ENCODE measurements at places on chromosomes 16 and 17.
A peak's percentile ranks its signal among the peaks of the same experiment; 100 is the strongest.

- no peak for DNase-seq
Measured at GRCh38 chr17:77285594-77286390, 145.0 kb downstream of the SEC14L1 start.

DNA sequence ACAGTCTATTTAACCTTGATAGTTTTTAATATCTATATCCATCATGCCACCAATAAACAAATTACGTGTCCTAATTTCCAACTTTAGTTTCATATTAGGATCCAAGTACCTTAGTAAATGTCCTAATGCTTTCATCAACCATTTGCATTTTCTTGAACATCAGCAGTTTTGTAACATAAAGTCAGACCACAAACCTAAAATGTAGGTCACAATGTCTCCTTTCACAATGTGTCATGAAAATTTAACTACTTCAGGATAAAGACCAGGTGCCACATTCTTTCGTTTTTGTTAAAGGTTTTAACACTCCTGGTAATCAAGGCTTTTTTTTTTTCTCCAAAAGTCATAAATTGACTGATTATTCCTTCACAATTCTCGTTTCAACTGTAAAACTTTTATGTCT lies 310.7 kb upstream of the PMFBP1 start:
- no peak for DNase-seq

DNA sequence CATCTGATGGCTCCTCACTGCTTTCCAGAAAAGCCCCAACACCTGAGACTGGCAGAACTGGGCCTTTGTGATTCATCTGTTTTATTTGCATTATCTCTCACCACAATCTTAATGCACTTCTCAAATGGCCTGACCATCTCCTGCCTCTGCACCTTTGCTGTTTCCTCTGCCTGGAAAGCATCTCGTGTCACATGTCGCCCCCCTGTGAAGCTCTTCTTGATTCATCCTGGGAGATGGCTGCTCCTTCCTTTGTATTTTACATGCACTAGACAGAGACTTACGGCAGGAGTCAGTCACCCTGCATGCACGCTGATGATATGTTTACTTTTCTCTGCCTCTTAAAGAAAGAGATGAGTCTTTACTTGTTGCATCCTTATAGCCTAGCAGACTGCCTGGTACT lies 30.0 kb downstream of the HNF1B start:
- DNase-seq: peak; percentile 22

GRCh38 chr16:24523569-24523968 lies 15.8 kb upstream of the RBBP6 start:
- no peak for DNase-seq

DNA sequence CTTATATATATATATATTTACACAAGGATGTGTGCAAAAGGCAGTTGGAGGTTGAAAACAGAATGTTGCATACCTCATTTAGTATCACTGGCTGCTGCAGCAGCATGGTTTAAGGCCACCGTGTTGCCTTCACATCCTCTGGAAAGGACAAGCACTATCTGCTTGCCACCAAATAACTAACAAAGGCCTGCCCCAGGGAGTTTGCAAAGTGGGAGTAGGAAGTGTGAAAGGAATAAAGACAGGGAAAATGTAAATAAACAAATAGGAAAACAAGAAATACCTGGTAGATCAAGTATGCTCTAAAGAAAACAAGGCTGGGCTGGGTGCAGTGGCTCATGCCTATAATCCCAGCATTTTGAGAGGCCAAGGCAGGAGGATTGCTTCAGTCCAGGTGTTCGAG lies 33.5 kb upstream of the GFOD2 start:
- no peak for DNase-seq

DNA sequence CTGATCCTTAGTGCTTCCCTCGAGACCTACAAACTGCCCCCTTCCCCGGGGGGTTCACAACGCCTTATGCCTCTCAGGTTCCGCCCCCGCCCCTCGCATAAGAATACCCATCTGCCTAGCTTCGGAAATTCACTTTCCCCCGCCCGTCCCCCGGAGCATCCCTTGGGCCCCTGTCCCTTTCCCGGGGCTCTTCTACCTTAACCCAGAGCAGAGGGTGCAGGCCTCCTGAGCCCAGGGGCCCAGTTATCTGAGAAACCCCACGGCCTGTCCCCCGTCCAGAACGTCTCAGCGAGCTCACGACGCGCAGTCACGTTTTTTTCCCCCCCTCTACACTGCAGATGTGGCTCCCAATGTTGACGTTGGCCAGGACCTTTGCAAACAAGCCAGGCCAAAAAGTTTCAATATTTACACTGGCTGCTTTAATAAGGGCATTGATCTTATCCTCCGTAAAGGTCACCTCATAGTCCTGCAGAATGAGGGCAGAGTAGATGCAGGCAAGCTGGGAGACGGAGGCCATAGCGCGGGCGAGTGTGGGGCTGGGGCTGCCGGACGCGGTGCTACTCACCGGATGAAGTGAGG lies 1.4 kb upstream of the NBR1 start:
- no peak for DNase-seq

GRCh38 chr16:19166500-19166899 lies 1.5 kb upstream of the SYT17 start:
- DNase-seq: no peak

DNA sequence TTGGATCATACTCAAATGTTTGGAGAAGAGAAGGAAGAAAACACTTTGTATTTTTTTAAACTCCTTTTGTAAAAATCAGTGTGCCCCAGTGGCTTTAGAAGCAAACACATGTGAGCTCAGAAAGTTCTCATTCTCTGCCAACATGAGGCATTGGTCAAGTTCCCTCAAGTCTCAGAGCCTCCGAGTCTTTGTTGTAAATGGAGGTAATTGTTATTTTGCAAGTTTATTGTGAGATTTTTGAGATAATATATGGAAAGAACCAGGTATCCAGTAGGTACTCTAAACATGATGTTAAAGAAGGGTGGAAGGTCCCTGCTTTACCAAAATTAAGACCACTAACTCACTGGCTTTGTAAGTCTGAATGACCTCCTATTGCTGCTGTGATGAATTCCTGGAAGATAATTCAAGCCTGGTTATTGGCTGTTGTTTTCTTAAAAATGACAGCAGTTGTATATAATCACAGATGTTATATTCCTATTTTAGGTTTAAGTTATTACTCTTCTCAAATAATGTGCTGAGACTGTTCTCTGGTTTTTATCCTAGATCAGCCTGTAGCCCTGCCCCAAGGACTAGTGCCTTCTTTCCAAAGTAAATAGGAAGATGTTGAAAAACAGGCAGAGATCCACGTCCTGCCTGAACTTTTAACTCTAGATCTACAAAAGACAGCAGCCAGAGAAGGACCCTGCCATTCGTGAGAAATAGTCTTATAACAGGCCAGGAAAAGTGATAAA lies 2.4 kb downstream of the HLF start:
- DNase-seq: no peak

- DNase-seq: no peak
Measured at GRCh38 chr16:79628988-79629387, 28.5 kb upstream of the MAF start.

GRCh38 chr17:48478224-48479013 lies 48.4 kb upstream of the SKAP1 start:
- DNase-seq: no peak

- no peak for DNase-seq
Measured at GRCh38 chr17:48510761-48511604, 19.8 kb downstream of the HOXB1 start.

- no peak for DNase-seq
Measured at GRCh38 chr16:57049678-57050077, 42.7 kb upstream of the CPNE2 start.

- no peak for DNase-seq
Measured at GRCh38 chr16:78906135-78906534, 694.4 kb downstream of the MAF start.

- no peak for DNase-seq
Measured at GRCh38 chr16:89286096-89286495, 68.6 kb downstream of the ZNF778 start.

GRCh38 chr16:69848637-69849545 lies 86.8 kb downstream of the WWP2 start:
- DNase-seq: no peak

GRCh38 chr16:4814046-4814445 lies 11.6 kb upstream of the ROGDI start:
- DNase-seq: no peak

DNA sequence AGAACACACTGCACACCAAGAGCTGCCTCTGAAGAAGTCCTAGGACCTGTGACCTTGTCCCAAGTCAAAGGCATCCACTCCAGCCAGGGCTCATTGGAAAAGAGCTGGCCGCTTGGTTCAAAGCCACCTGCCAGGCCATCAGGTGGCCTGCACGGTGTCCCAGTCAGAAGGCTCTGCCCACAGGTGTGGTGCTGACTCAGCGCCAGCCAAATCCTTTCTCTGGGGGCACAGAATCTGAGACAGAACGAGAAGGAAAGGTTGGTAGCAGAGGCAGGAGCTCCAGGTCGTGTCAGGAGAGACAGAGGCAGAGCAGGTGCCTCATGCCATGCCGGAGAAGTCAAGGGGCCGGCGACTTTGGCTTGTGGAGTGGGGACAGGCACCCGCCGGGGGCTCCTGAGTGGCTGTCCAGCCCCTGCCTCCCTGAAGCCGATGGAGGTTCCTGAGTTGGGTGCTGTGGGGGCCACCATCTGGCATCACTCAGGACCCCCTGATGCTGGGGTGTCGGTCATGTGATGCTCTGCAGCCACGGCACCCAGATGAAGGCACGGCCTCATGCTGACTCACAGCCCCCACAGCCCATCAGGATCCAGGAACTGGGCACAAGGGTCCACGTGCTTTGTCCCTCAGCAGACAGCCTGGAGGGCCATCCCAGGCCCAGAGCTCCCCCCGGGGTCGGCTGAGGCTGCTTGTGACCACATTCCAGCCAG lies 128.1 kb upstream of the FOXF1 start:
- DNase-seq: no peak

DNA sequence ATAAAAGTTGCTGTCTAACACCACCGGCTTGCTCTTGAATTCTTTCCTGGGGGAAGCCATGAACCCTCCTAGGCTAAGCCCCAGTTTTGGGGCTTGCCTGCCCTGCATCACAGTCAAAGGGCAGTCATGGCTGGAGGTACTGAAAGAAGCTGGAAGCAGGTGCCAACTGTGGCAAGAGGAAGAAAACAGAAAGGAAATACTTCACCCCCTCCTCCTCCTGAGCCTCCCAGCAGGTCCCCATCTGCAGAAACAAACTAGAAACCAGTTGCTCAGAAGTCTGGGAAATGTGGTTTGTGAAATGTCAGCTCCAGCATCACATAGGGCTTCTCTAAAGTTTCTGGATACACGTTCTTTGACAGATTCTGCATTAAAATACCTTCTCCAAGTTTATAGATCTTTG lies 150.0 kb upstream of the PSMD7 start:
- no peak for DNase-seq

DNA sequence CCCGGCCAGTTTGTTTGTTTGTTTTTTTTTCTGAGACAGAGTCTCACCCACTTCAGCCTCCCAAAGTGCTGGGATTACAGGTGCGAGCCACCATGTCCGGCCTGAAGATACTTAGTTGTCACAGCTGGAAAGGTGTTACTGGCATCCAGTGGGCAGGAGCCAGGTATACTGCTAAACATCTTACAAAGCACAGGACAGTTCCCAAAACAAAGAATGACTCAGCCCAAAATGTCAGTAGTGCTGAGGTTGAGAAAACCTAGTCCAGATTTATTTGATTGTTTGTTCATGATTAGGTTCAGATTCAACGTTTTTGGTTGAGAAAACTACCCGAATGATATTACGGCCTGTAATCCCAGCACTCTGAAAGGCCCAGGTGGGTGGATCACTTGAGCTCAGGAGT lies 18.6 kb upstream of the RABEP1 start:
- no peak for DNase-seq

GRCh38 chr17:64382061-64382583 lies 8.5 kb downstream of the PECAM1 start:
- no peak for DNase-seq

GRCh38 chr16:49816875-49817274 lies 39.0 kb downstream of the ZNF423 start:
- no peak for DNase-seq

GRCh38 chr17:11290814-11291213 lies 49.8 kb downstream of the SHISA6 start:
- no peak for DNase-seq

GRCh38 chr17:4678448-4679026 lies 25.4 kb downstream of the PELP1 start:
- DNase-seq: no peak

DNA sequence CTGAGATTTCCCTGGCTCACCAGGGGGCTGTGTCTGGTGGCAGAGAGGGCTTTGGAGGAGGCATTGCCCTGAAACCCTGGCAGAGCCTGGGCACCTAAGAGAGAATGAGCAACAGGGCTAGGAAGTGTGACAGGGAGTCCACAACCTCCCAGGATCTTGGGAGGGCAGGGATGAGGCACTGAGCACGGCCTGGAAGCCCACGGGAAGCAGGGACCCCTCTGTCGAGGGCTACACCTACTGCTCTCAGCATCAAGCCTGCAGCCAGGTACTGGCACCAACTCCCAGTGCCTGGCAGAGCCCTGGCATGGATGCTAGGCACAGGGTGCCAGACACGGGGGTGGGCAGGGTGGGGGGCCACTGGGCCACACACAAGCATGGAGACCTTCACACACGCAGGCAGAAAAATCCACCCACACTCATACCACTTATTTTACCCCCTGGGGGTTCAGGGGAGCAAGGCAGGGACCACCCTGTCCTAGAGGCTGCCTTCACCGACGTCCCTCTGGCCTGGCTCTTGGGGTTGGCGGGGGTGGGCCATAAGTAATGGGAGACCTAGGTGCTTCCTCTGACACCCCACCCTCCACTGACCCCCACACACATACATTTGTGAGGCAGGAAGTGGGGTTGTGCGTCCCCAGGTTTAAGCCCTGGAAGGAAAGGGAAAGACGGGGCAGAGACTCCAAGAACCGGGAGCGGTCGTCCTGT lies 970 bp upstream of the HSD11B2 start:
- no peak for DNase-seq

GRCh38 chr16:9151597-9151996 lies 60.2 kb downstream of the HAPSTR1 start:
- DNase-seq: no peak

DNA sequence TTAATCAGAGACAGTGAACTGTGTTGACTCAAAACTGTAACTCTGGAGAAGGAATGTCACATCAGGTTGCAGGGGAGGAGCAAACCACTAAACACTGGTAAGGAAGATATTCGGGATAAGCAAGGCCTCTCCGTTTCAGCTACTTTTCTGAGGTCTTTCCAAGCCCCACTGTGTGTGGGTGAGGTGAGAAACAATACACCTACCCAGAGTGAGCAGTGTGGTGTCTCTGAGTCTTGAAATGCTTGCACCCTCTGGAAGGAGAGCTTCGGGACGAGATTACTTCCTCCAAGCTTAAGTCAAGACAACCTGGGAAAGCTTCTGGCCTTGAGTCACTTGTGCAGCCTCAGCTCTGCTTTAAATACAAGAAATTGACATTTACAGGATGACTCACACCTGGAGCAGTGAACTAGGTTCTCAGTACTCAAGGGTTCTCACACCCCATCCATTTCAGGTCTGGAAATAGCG lies 2.5 kb upstream of the MAP3K14 start:
- no peak for DNase-seq

- no peak for DNase-seq
Measured at GRCh38 chr16:11869353-11870228, 18.2 kb upstream of the RSL1D1 start.
